ENCODE measurements at places on chromosomes 12 and 14. TPM values are rescaled to one million over a fixed set of nuclear protein-coding genes. Genes with fewer than 3 reads are reported as not detected.

The NEMF gene
- total RNA-seq, result 25.9 TPM

DNA sequence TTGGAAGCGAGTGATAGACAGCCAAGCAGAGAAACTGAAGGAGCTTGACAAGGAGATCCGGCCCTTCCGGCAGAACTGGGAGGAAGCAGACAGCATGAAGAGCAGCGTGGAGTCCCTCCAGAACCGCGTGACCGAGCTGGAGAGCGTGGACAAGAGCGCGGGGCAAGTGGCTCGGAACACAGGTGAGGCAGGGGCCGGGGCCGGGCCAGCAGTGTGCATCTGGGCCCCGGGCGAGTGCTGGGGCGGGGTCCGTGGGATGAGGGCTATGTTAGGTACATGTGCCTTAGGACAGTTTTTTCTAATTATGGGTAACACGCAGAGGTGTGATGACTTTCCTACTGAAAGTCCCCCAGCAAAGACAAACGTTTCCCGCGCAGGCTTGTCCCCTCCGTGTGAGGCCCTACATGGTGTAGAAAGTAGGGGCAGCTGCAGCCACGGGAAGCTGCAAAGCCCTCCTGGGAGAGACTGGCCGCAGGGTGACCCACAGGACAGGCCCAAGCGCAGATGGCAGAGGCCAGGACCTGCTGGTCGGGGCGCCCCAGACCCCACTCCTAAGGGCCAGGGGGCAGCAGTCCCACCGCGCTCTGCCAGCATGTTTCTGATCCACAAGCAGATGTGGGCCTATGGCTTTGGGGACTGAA lies 19.1 kb upstream of the AMN start:
- no peak overlapping the region for H3K4me3 ChIP-seq
- DNase-seq, result no peak
- H3K27me3 ChIP-seq, result no peaks in the 10 kb centered on the region
- H3K36me3 ChIP-seq, result no peaks in the 10 kb centered on the region
- no peaks in the 10 kb centered on the region for H3K4me1 ChIP-seq

DNA sequence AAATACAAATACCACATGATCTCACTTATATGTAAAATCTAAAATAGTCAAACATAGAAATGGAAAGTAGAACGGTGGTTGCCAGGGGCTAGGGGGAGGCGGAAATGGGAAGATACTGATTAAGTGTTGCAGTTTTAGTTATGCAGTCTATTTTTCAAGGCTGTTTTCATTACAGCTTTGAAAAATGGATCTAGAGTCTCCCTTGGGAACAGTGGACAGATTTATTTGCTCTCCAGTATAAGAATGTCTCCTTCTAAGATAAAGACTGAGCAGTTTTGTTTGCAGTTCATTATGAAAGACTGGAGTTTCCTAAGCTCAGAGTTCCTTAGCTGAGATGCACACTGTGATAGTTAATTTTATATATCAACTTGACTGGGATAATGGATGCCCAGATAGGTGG lies 202.5 kb downstream of the KLHL28 start:
- no peaks in the 10 kb centered on the region for H3K36me3 ChIP-seq
- no peak for DNase-seq
- H3K4me1 ChIP-seq, result no peaks in the 10 kb centered on the region

- peak overlapping the region; percentile 100 for H3K27ac ChIP-seq
- no peaks in the 10 kb centered on the region for H3K36me3 ChIP-seq
- H3K4me3 ChIP-seq, result peak overlapping the region; percentile 99
- DNase-seq, result peak; percentile 48
- no peaks in the 10 kb centered on the region for H3K27me3 ChIP-seq
These were observed 613 bp downstream of the DUSP16 start for GRCh38 chr12:12562016-12562483.

The MIPOL1 gene
- 17.5 TPM for total RNA-seq

DNA sequence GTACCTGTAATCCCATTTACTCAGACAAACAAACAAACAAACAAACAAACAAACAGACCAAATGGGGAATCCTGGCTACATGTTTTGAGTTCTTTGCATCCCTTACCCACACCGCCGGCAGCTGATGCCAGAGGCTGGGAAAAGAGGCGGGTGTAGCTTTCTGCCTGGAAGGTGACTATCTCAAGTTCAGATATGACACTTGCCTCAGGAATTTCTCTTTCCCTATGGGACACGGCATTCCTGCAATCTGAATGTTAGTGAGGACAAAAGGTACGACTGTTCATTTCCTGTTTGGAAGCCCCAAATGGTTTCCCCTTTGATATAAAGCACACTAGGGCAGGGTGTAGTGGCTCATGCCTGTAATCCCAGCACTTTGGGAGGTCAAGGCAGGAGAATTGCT lies 2.9 kb downstream of the MYL2 start:
- no peak overlapping the region for H3K27ac ChIP-seq
- DNase-seq, result no peak
- H3K36me3 ChIP-seq, result no peaks in the 10 kb centered on the region

GRCh38 chr14:90924621-90925340 lies 108.6 kb upstream of the TTC7B start:
- H3K4me1 ChIP-seq, result no peaks in the 10 kb centered on the region
- no peaks in the 10 kb centered on the region for H3K27me3 ChIP-seq
- H3K4me3 ChIP-seq, result no peak overlapping the region
- DNase-seq, result no peak
- no peak overlapping the region for H3K27ac ChIP-seq

DNA sequence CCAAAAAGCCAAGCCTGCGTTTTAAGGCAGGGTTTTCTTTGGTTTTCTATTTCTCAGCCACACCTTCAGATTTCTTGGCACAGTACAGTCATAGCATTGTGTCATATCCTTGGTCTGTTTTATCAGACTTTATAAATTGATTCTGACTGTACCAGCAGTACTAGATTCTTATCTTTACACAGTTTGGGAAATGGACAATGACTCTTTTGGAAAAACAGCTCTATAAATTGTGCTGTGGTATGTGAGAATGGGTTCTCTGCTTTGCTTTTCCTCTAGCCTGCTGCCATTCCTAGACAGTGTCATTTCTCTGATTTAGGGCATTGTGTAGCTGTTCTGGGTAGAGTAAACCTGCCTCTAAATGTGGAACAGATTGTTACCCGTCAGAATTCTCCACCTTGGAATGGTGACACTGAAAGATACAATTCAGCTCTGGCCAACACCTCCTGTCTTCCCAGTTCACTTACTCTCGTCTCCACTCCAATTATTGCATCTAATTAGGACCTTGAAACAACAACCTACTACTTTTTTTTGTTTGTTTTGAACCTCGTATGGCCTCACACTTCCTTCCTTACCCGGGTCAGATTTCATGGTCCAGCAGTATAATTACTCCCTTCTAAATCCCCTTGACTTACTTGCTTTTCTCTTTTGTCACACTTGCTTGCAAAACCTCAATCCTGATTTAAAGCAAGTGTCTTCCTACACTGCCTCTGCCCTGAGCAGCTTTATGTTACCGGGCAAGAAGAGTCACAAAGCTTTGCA lies 226.3 kb downstream of the ERC1 start:
- peaks cover 38% of the 10 kb centered on the region for H3K4me1 ChIP-seq
- DNase-seq, result no peak
- no peaks in the 10 kb centered on the region for H3K27me3 ChIP-seq
- H3K27ac ChIP-seq, result peak overlapping the region; percentile 52
- no peak overlapping the region for H3K4me3 ChIP-seq
- H3K36me3 ChIP-seq, result no peaks in the 10 kb centered on the region

DNA sequence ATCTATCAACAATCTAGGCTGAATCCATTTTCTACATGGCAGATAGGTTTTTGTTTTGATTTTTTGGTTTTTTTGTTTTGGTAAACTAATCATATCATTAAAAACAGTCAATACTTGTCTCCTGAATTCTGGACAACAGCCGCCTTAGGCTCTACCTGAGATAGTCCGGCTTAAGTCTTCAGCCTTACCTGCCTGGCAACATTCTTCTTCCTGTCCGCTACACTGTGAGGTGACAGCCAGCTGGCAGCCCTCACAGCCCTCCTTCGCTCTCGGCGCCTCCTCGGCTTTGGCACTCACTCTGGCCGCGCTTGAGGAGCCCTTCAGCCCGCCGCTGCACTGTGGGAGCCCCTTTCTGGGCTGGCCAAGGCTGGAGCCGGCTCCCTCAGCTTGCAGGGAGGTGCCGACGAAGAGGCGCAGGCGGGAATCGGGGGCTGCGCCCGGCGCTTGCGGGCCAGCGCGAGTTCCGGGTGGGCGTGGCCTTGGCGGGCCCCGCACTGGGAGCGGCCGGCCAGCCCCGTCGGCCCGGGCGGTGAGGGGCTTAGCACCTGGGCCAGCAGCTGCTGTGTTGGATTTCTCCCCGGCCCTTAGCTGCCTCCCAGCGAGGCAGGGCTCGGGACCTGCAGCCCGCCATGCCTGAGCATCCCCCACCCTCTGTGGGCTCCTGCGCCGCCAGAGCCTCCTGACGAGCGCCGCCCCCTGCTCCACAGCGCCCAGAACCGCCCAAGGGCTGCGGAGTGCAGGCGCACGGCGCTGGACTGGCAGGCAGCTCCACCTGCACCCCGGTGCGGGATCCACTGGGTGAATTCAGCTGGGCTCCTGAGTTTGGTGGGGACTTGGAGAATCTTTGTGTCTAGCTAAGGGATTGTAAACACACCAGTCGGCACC lies 49.0 kb downstream of the MDGA2 start:
- DNase-seq, result no peak
- no peaks in the 10 kb centered on the region for H3K36me3 ChIP-seq
- H3K27ac ChIP-seq, result no peak overlapping the region
- no peaks in the 10 kb centered on the region for H3K27me3 ChIP-seq
- no peak overlapping the region for H3K4me3 ChIP-seq

The VWF gene
- 19.9 TPM for total RNA-seq

The NKX2-8 gene
- total RNA-seq, result not detected

GRCh38 chr12:53287741-53288216 lies 7.6 kb upstream of the PFDN5 start:
- no peaks in the 10 kb centered on the region for H3K4me1 ChIP-seq
- no peak overlapping the region for H3K27ac ChIP-seq
- no peaks in the 10 kb centered on the region for H3K36me3 ChIP-seq

The AMN gene
- total RNA-seq, result 0.34 TPM

GRCh38 chr14:62187265-62187664 lies 425.0 kb downstream of the SNAPC1 start:
- no peaks in the 10 kb centered on the region for H3K36me3 ChIP-seq
- no peaks in the 10 kb centered on the region for H3K27me3 ChIP-seq
- no peak overlapping the region for H3K4me3 ChIP-seq
- no peak for DNase-seq

- no peak overlapping the region for H3K27ac ChIP-seq
- no peaks in the 10 kb centered on the region for H3K36me3 ChIP-seq
- no peaks in the 10 kb centered on the region for H3K27me3 ChIP-seq
- DNase-seq, result no peak
- H3K4me3 ChIP-seq, result no peak overlapping the region
These were observed 258.6 kb downstream of the ZFP36L1 start for GRCh38 chr14:68534276-68534675.

- H3K4me3 ChIP-seq, result no peak overlapping the region
- peaks cover 3% of the 10 kb centered on the region for H3K4me1 ChIP-seq
- H3K36me3 ChIP-seq, result no peaks in the 10 kb centered on the region
- H3K27ac ChIP-seq, result no peak overlapping the region
- DNase-seq, result no peak
- no peaks in the 10 kb centered on the region for H3K27me3 ChIP-seq
These were observed 92.0 kb downstream of the EPS8 start for GRCh38 chr12:15697201-15697600.

DNA sequence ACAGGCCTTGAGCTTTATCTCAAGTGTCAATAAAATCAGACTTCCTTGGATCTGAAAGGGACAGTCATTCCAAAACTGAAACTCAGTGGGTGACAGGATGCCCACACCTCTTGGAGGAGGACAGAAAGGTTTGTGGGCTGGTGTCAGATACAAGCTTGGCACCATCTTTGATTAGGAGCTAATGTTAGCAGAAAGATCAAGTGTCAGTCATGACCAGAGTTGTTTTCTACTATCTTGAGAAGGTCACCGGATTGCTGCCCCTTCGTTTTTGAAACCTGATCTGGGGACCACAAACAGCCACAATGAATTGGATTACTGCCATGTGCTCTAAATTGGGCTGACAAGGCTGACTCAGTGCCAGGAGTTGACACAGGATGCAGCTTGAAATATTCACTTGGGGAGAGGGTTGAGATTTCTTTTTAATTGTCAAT lies 88.3 kb downstream of the OTOGL start:
- H3K4me3 ChIP-seq, result no peak overlapping the region
- no peaks in the 10 kb centered on the region for H3K27me3 ChIP-seq
- H3K36me3 ChIP-seq, result no peaks in the 10 kb centered on the region
- H3K27ac ChIP-seq, result peak overlapping the region; percentile 65

GRCh38 chr14:55427439-55427838 lies 13.0 kb downstream of the TBPL2 start:
- no peak overlapping the region for H3K27ac ChIP-seq
- no peaks in the 10 kb centered on the region for H3K27me3 ChIP-seq
- H3K4me1 ChIP-seq, result no peaks in the 10 kb centered on the region
- no peak for DNase-seq

The TPPP2 gene
- total RNA-seq, result not detected

The ADAMTS20 gene
- total RNA-seq, result not detected

- no peaks in the 10 kb centered on the region for H3K27me3 ChIP-seq
- H3K36me3 ChIP-seq, result no peaks in the 10 kb centered on the region
- H3K27ac ChIP-seq, result no peak overlapping the region
- H3K4me1 ChIP-seq, result peaks cover 14% of the 10 kb centered on the region
These were observed 4.8 kb downstream of the SLC38A1 start for GRCh38 chr12:46264057-46264456.

GRCh38 chr14:37063467-37064240 lies 108.8 kb downstream of the SLC25A21 start:
- H3K4me3 ChIP-seq, result no peak overlapping the region
- H3K4me1 ChIP-seq, result no peaks in the 10 kb centered on the region
- DNase-seq, result no peak
- H3K27me3 ChIP-seq, result no peaks in the 10 kb centered on the region
- no peaks in the 10 kb centered on the region for H3K36me3 ChIP-seq
- no peak overlapping the region for H3K27ac ChIP-seq

DNA sequence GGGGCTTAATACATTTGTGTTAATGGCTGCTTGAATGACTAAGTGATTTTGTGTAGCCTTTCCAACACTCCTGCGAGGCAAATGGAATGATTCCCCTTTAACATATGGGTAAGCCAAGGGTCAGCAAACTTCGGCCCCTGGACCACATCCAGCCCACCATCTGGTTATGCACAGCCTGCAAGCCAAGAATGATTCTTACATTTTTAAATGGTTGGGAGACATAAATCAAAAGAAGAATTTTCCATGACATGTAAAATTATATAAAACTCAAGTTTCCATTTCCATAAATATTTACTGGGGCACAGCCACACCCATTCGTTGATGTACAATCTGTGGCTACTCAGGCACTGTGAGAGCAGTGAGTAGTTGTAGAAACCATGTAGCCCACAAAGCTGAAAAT lies 9.0 kb downstream of the SLC8B1 start:
- no peak overlapping the region for H3K4me3 ChIP-seq
- peak overlapping the region; percentile 61 for H3K27ac ChIP-seq
- H3K4me1 ChIP-seq, result peaks cover 33% of the 10 kb centered on the region

Measured in adrenal gland (tissue), 19 donors.